ENCODE measurements at places on chromosomes 5 and 9.
A peak's percentile ranks its signal among the peaks of the same experiment; 100 is the strongest.

DNA sequence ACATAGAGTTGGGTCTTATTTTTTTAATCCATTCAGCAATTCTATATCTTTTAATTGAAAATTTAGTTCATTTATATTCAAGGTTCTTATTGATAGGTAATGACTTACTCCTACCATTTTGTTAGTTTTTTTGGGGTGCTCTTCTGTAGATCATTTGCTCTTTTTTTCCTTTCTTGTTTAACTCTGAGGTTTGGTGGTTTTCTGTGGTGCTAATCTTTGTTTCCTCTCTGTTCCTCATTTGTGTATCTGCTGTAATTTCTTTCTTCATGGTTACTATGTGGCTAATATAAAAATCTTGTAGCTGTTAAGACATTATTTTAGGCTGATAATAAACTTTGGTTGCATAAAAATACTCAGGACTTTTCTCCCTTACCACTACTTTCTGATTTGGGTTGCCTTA, 181.6 kb upstream of the DMRTA1 start:
- no peak for DNase-seq

DNA sequence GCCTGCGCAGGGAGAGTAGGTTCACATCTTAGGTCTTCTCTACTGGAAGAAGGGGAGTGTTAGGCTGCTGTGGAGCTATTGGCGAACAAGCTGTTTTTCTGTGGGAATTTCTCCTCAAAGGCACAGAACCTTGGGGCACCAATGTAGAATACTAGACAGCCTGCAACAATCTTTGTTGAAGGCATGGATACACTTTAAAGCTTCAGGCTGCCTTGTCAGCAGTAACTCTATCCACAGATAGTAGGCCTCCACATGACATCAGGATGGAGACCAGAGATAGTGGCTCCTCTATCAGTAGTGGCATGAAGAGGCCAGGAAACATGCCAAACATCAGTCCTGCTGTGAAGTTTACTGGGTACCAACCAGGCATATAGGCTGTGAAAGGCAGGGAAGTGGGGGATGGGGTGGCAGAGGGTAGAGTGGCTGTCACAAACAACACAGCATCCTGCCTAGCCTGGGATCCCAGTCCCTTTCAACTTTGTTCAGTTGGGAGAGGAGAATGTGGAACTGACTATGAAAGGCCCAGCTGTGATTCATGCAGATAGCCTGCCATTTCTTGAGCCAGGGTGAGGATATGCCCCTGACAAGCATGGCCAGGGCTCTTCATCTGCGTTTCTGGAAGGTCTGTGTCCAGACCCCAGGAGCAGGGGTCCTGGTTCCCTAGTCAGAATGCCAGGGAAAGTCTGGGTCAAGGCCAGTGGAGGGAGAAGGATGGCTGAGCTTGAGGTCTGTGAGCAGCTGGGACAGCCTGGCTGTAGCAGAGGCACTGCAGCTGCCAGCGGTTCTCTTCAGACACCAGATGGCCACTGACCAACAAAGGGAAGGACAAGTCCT, 1.0 kb upstream of the HK3 start:
- no peak for DNase-seq

- DNase-seq: no peak
Observed at GRCh38 chr9:27599870-27600238, 26.6 kb upstream of the C9orf72 start.

- DNase-seq: no peak
Observed at GRCh38 chr9:21751998-21752397, 50.4 kb upstream of the MTAP start.

- DNase-seq: peak; percentile 33
Observed at GRCh38 chr5:32505756-32506155, 61.2 kb upstream of the ZFR start.

GRCh38 chr9:94199776-94200175, 59.3 kb upstream of the ZNF169 start:
- no peak for DNase-seq

Measured in uterus (tissue), 4 donors.